Left kidney (tissue), 8 donors: ENCODE measurements at places on chromosomes 12 and 14. TPM values are rescaled to one million over a fixed set of nuclear protein-coding genes. Genes with fewer than 3 reads are reported as not detected.

DNA sequence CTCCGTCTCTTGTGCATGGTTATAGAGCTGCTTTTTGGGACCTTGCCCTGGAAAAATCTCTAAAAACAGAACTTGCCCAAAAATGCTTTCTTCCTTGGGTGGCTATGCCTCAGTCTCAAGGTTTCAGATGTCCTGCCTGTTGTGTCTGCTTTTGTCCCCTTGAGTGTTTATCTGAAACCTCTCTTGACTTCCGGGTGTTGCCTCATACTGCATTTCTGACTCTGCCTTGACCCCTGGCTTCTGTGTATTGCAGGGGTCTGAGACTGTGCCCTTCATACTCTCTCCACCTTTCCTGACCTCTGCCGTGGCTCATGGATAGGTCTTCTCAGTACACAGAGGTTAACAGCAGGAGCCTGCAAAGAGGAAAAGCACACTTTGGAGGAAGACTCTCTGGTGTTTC, 124.8 kb upstream of the NTF3 start:
- DNase-seq, result no peak

The P2RX7 gene
- polyA plus RNA-seq, result 1.0 TPM

The CCDC91 gene
- polyA plus RNA-seq, result 36.0 TPM

The POLE2 gene
- polyA plus RNA-seq, result 34.7 TPM

- DNase-seq, result no peak
Observed at GRCh38 chr14:61042220-61042619, 61.2 kb downstream of the SLC38A6 start.

- DNase-seq, result peak; percentile 22
Observed at GRCh38 chr12:22856178-22856577, 231.2 kb downstream of the ETNK1 start.

The FLVCR2 gene
- polyA plus RNA-seq, result 10.1 TPM

The KRT71 gene
- polyA plus RNA-seq, result not detected

- no peak for DNase-seq
Observed at GRCh38 chr12:77042833-77043232, 22.5 kb downstream of the E2F7 start.

The STON2 gene
- 62.3 TPM for polyA plus RNA-seq

The LRIG3 gene
- polyA plus RNA-seq, result 43.7 TPM

- DNase-seq, result no peak
Observed at GRCh38 chr14:24706351-24706750, 72.4 kb upstream of the GZMB start.

The NOVA1 gene
- polyA plus RNA-seq, result 34.0 TPM

The KRT1 gene
- polyA plus RNA-seq, result 0.17 TPM

The SLC17A8 gene
- polyA plus RNA-seq, result 0.35 TPM

The CNPY2 gene
- polyA plus RNA-seq, result 157 TPM

The ACSM4 gene
- not detected for polyA plus RNA-seq

DNA sequence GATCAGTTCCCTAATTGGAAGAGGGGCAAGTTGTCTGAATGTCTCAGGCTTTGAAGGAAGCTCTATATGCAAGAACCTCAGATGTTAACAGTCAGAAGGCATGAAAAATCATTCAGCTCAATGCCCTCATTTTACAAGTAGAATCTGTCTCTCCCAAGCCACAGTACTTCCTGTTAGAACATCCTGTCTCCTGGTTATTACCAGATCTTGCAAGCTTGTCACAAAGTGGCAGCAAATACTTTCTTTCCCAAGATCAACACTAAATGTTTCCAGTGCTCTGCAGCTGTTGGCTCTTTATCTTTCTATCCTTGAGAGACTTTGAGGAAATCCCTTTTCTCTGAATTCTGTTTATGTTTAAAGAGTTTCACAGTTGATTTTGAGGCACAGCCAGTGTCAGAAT, 235.5 kb downstream of the AKAP6 start:
- no peak for DNase-seq

The LRP1-AS gene
- not detected for polyA plus RNA-seq

- no peak for DNase-seq
Observed at GRCh38 chr12:93912086-93912733, 235.0 kb downstream of the CRADD start.
